GM13977 (cell line): ENCODE measurements at places on chromosomes 2 and 18.
A peak's percentile ranks its signal among the peaks of the same experiment; 100 is the strongest.

DNA sequence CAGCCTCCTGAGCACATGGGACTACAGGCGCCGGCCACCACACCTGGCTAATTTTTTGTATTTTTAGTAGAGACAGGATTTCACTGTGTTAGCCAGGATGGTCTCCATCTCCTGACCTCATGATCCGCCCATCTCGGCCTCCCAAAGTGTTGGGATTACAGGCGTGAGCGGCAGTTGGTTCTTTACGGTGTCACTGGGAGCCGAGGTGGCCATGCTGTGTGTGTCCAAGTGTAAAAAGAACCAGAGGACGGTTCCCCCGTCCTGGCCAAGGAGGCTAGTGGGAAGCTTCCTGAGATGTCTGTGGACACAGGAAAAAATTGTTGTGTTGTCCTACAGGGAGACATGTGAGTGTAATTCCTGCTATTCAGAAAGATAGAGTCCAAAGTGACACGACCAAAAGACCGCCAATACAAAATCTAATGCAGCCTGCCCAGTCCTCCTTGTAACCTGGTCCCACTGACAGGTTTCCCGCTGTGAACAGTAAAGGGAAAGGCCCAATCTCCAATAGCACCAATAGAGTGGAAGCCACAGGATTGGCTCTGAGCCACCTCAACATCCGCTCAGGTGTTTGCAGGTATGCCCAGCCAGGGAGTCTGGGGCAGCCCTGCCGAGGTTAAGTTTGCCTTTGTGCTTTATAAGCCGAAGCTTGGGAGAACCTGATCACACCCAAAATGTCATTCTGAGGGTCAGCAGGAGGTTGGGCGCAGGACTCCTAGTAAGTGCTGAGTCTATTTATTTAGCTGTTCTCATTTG is 40.6 kb downstream of the NCK2 start:
- DNase-seq, result no peak

DNA sequence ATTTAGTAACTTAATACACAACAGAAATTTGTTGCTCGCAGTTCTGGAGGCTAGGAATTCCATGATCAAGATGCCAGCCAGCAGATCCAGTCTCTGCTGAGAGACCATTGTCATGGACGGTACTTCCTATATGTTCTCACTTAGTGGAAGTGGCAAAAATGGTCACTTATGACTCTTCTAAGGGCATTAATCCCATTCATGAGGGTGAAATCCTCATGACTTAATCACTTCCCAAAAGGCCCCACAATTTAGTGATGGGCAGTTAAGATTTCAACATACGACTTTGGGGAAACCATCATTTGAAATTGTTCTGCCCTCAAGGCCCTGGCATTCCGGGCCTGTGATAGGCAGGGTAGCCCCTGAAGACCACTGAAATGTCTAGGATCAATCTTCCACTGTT is 23.0 kb downstream of the BZW1 start:
- DNase-seq, result no peak

- DNase-seq, result no peak
These were observed 53.7 kb upstream of the ST3GAL5 start for GRCh38 chr2:85942346-85942957.

GRCh38 chr2:174670446-174670845 is 72.8 kb upstream of the WIPF1 start:
- DNase-seq, result no peak

DNA sequence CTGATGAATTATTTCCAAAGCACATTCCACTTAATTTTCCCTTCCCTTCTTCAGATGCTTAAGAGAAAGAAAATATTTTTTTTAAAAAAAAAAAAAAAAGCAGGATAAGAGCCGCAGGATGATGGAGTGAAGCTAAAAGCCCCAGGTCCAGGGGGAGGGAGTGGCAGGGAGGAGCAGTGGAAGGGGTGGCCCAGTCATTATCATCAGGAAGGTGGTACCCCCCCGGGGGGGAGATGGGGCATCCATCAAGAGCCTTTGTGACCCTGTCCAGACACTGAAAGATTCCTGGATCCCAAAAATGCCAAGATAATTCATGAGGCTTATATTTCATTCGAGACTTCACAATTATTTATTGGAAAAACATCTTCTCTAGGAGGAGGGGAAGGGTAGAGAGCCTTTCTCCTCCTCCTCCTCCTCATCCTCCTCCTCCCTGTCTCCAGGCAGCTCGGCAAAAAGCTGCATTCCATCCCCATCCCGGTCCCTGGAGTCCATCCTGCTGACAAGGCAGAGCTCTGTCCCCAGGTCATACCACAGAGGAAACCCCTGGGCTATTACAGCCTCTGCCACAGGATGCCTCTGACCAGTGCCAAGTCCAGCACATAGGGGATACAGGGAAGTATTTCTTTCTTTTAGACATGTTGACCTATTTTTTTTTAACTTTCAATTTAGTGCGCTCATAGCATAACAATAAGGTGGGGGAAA is 125.3 kb downstream of the TWIST2 start:
- DNase-seq, result no peak

DNA sequence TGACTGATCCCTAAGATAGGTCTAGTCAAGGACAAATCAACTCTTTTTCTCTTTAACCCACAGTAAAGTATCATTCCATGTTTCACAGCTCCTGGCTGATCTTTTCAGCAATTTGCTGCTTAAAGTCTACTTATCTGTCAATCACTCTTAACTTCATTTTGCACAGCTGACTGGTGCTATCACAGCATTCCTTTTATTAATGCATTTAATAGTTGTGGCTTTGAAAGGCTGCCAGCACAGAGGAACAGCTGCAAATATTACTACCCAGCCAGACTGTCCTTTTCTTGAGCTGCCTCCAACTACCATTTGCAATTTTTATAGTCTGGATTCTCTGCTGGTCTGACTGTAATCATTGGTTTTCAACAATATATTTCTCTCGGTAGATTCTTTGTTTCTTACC is 303.5 kb downstream of the STK39 start:
- DNase-seq, result no peak

- DNase-seq, result no peak
These were observed 79.1 kb downstream of the AP1S3 start for GRCh38 chr2:223758131-223758840.

- DNase-seq, result no peak
These were observed 168.1 kb downstream of the ETAA1 start for GRCh38 chr2:67565262-67565661.

DNA sequence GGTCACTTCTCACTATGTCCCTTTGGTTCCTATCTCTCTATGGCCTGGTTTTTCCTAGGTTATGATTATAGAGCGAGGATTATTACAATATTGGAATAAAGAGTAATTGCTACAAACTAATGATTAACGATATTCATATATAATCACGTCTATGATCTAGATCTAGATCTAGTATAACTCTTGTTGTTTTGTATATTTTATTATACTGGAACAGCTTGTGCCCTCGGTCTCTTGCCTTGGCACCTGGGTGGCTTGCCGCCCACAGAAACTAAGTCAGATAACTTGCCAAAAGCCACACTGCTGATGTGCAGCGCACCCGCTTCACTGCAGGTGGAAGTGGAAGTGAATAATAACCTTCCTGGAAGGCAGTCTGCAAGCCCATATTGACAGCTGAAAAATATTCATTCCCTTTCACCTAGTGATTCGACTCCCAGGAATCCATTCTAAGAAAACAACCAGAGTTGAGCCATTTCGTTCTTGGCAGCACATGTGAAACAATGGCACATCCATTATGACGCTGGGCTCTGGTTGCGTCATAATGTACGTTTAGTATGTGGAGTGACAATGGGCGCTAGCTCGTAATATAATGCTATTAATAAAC is 725 bp upstream of the ANKRD53 start:
- DNase-seq, result no peak

DNA sequence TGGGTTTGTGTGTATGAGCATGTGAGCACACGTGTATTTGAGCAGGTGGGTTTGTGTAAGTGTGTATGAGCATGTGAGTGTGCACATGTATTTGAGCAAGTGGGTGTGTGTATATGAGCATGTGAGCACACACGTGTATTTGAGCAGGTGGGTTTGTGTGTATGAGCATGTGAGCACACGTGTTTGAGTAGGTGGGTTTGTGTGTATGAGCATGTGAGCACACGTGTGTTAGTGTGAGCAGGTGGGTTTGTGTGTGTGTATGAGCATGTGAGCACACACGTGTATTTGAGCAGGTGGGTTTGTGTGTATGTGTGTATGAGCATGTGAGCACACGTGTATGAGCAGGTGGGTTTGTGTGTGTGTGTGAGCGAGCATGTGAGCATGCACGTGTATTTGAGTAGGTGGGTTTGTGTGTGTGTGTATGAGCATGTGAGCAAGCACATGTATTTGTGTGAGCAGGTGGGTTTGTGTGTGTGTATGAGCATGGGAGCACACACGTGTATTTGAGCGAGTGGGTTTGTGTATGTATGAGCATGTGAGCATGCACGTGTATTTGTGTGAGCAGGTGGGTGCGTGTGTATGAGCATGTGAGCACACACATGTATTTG is 169.7 kb downstream of the TWIST2 start:
- no peak for DNase-seq

DNA sequence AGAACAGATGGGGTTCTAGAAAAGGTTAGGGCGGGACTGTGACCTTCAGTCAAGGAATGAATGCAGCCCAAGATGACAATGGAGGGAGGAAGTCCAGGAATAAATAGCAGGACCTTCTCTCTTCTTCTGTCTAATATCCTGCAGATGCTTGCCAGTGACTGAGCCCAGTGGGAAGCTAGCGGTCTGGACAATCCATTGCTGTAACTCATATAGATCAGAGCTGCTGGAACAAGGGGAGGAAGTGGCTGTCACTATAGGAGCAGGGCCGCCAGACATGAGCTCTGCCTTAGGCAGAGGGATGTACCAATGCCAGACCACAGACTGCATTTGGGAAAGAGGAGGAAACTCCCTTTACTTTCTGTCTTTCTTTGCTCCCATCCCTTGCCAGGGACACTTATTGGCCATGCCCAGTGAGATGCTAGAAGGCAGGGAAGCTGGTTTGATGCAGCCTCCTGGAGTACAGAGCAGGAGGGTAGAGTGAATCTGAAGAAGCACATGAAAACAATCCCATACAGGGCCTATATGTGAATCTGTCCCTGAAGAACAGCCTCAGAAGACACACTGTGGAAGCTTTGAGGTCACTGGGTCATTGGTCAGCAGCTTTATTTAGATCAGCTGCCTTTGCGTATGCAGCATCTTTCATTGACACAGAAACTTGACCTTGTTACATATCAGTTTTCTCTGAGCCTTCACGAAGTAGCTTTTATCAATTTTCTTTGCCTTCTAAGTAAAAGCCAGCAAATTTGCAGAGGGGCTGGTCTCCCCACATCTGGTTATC is 65.4 kb downstream of the CCDC85A start:
- no peak for DNase-seq

GRCh38 chr2:239351687-239352086 is 49.1 kb downstream of the HDAC4 start:
- DNase-seq, result no peak

GRCh38 chr18:5146093-5146492 is 51.0 kb downstream of the AKAIN1 start:
- DNase-seq, result no peak

DNA sequence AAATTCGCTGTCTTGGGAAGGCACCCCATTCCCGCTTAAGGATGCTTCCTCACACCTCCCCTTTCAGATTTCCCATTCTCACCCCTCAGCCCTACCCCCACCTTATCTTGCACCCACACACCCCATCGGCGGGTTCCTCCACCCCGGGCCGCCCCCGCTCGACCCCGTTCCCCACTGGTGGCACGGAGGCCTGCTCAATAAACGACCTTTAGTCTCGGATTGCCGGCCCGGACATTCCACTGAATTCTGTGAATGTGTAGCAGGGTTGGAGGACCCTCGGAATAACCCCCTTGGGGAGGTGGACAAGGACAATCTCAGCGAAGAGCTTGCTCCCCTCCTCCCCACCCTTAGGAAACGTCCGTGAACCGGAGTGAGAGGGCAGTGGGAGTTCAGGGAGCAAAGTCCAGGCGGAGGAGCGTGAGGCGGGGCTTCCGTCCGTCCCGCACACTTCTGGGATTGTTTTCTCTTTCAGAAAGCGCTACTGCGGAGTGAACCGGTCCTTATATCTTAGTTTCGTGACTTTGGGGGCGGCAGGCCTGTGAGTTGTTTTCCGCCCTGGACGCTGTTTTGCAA is 2.8 kb upstream of the LBX2 start:
- peak; percentile 38 for DNase-seq

DNA sequence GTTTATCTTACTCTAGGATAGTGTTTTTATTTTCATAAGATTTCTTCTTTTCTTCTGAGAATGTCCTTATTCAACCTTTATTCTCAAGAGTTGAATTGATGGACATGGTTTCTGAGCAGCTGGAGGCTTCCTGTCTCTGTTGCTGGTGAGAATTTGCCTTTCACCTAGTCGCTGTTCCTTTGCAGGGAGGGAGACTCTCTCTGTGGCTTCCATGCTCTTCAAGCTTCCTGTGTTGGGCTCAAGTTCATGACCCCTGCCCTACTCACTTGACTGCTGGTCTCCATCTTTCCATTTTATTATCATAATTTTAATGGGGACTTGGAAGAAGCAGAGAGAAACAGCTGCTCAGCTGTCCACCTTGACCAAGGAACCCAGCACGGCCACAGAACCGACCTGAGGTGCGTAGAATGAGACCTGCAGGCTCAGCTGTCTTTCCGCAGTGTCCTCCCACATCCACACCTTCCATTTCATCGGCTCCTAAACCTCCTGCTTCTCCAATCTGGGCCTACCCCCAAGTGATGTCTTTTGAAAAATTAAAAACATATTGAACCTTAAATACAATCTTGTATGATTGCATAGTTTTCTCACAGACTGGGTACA is 24.2 kb downstream of the TMEM18 start:
- DNase-seq, result no peak

GRCh38 chr2:146287281-146287680 is 1557.5 kb upstream of the ACVR2A start:
- no peak for DNase-seq

DNA sequence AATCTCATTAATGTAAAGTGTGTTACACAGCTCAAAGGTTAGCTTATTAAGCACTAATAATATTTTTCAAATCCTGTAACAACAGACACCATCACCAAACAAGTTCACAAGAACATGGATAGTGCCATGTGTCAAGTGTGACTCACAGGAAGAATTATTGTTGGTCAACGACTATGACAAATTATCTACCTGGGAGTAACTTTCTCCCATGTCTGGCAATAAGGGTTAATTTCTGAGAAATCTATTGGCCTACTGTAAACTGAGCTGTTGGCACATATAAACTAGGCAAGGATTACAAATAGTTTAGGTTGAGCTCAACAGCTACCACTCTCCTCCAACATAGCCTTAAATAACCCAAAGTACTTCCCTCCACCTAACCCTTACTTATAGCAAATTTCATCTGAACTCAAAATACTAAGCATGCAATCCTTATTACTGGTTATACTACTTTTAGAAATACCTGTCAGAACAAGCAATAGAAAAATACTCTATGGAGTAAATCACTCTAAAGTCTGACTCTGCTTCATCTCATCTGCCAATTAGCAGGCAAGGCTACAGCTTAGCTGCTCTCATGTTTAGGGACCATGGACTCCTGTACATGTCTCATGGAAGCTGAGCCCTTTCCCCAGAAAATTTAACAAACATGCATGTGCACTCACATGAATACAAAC is 223.0 kb downstream of the NBAS start:
- no peak for DNase-seq
